Endodermal cell (in vitro differentiated cells): ENCODE measurements at places on chromosomes 7 and 10. TPM values are rescaled to one million over a fixed set of nuclear protein-coding genes. Genes with fewer than 3 reads are reported as not detected.

Gene PSD
- total RNA-seq = 8.3 to 18.8 TPM (median 11.4 TPM) in 3 replicates

Gene CYP3A5
- total RNA-seq = 0.14 and 0.42 TPM in 2 replicates

Gene PON1
- total RNA-seq = not detected in 3 replicates

Gene PRF1
- not detected in 3 replicates for total RNA-seq

Gene ADAMTS14
- 0.79 and 0.95 TPM in 2 replicates for total RNA-seq

Gene HOXA6
- total RNA-seq = not detected in 2 replicates

Gene TMEM273
- total RNA-seq = not detected in 2 replicates

Gene RELN
- 8.5 to 9.2 TPM (median 8.7 TPM) in 3 replicates for total RNA-seq

Gene MYOF
- 70.6 and 93.8 TPM in 2 replicates for total RNA-seq

Gene LMBR1
- total RNA-seq = 71.1 and 80.9 TPM in 2 replicates

Gene DNAJB12
- total RNA-seq = 27.5 and 29.6 TPM in 2 replicates

Gene DENND2A
- total RNA-seq = 27.0 and 28.5 TPM in 2 replicates

Gene TDRD1
- 0.09 and 0.23 TPM in 2 replicates for total RNA-seq

Gene CYP2C19
- 0.22 TPM in 1 of 2 replicates, not detected in the other for total RNA-seq

Gene SLC26A5
- total RNA-seq = 0.27 to 0.53 TPM (median 0.42 TPM) in 3 replicates

Gene ZNF804B
- total RNA-seq = 0.14 to 0.49 TPM (median 0.36 TPM) in 3 replicates

Gene APBB1IP
- 0.21 to 0.34 TPM (median 0.24 TPM) in 3 replicates for total RNA-seq

Gene IFIT1
- 0.59 and 0.63 TPM in 2 replicates for total RNA-seq

Gene CEP41
- 11.4 and 11.5 TPM in 2 replicates for total RNA-seq

Gene SEMA3D
- 12.0 and 13.9 TPM in 2 replicates for total RNA-seq

Gene ADAM8
- 3.3 and 5.5 TPM in 2 replicates for total RNA-seq

Gene MAGI2
- total RNA-seq = 10.3 to 28.8 TPM (median 10.6 TPM) in 3 replicates

Gene MYH16
- not detected in 2 replicates for total RNA-seq
